Umbilical cord (tissue), 2 donors: ENCODE measurements at places on chromosomes 6 and 20. TPM values are rescaled to one million over a fixed set of nuclear protein-coding genes. Genes with fewer than 3 reads are reported as not detected.

CST4 gene
- total RNA-seq = not detected

FLOT1 gene
- total RNA-seq = 46.7 TPM

ADGRF1 gene
- 4.6 TPM for total RNA-seq

MSH5 gene
- 8.2 TPM for total RNA-seq

- DNase-seq = no peak
These were observed 116.6 kb downstream of the CRYBG1 start for GRCh38 chr6:106477146-106477545.

GRCh38 chr20:25500880-25501351 is 84.4 kb downstream of the NINL start:
- DNase-seq = no peak

DNA sequence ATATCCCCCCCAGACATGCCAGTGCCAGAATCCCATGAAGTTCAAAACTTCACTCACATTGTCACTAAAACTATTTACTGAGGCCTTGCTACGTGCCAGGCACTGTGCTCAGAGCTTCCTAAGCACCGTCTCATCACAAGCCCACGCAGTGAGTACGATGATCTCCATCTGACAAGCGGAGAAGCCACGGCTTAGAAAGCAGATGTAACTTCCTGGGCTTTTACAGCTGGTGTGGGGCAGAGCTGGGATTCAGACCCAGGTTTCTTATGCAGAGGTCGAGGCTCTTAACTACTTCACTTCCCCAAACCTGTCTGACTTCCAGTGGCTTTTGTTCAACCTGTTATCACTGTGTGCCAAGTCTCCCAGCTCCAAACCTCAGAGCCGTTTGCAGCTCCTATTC is 8.3 kb downstream of the MDGA1 start:
- DNase-seq = peak; percentile 53
